Peyer's patch (tissue), 4 donors: ENCODE measurements at places on chromosomes 6 and 20.

GRCh38 chr6:39268171-39268570 is 38.9 kb upstream of the KCNK5 start:
- H3K27ac ChIP-seq = no peak overlapping the region
- DNase-seq = no peak
- no peak overlapping the region for H3K4me3 ChIP-seq

- no peak overlapping the region for H3K27ac ChIP-seq
- H3K27me3 ChIP-seq = no peaks in the 10 kb centered on the region
- no peak overlapping the region for H3K4me3 ChIP-seq
- no peaks in the 10 kb centered on the region for H3K36me3 ChIP-seq
- DNase-seq = no peak
Measured at GRCh38 chr6:150880336-150880735, 14.8 kb downstream of the MTHFD1L start.

DNA sequence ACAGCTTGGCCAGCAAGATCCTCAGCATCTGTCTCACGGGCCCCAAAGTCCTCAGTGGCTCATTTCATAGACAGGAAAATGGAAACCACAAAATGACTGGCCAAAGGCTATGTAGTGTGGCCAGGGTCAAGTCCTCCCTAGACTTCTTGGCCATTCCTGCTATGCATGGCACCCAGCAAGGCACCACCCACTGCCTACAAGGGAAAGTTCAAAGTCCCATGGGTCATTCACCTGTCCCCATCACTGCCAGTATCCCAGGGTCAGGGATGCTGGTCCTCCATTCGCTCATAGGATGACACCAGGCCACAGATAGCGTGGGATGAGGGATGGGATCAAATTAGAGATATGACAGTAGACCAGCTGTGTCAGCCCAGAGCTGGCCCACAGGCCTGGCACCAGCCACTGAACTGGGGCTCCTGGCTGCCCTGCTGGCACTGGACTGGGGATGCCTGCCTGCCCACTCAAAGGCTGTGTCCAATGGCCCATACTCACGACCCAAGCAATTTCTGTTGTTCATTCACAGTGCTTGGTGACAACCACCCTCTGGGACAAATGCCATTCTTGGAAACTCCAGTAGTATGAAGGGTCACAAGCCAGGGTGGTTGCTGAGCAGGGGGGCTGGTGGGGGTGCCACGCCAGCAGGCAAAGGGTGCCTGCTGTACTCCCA is 11.6 kb downstream of the ADISSP start:
- H3K36me3 ChIP-seq = no peaks in the 10 kb centered on the region
- no peaks in the 10 kb centered on the region for H3K4me1 ChIP-seq
- H3K4me3 ChIP-seq = no peak overlapping the region
- no peaks in the 10 kb centered on the region for H3K27me3 ChIP-seq

DNA sequence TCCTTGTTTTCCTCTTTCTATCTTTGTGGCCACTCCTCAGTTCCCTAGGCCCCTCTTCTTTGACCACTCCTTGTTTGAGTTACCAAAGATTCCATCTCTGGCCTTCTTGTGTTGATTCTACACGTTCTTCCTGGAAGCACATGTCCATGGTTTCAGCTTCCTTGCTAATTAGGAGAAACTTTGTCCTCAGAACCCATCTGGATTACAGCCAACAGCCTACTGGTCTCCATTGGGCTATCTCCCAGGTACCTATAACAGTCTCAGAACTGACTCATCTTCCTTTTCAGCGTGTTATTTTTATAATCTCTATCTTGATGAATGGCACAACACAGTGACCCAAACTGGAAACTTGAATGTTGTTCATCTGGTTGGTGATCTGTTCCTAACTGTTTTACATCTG is 17.5 kb downstream of the PTPRA start:
- H3K27ac ChIP-seq = no peak overlapping the region
- H3K27me3 ChIP-seq = no peaks in the 10 kb centered on the region
- H3K4me1 ChIP-seq = peaks cover 15% of the 10 kb centered on the region
- H3K36me3 ChIP-seq = no peaks in the 10 kb centered on the region
- no peak for DNase-seq

DNA sequence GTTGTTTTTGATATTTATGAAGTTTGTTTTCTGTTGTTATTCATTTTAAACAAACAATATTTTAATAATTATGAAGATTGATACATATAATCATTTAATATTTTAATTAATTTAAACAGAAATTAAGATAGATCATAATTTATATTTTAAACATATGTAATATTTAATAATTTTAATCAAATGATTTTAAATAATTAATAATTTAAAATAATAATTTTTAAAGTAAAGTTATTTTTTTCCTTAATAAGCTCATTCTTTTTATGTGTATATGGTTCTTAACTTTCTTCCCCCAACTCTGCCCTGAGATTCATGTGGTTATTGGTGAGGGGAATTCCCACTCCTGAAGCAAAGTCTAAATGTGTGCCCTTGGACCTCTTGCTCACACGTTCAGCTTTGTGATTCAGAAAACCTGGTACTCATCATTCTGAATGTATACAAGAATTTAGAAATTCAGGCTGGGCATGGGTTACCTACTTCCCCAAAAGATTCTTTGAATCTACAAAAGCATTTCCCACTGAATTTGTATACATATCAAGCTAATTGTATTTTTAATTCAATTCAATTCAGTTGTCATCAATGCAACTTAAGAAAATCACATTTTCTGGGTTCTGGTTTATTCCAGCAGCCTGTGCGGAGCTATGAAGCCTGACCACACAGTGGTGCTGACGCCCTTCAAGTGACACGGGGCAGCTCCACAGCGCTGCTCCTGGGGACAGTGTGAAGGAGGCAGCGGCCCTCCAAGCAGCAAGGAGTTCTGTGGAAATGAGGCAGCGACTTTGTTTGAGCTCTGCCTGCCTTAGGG is 168.9 kb upstream of the UST start:
- H3K27me3 ChIP-seq = no peaks in the 10 kb centered on the region
- no peak for DNase-seq
- no peak overlapping the region for H3K4me3 ChIP-seq

GRCh38 chr6:28758046-28758817 is 165.6 kb downstream of the TRIM27 start:
- no peaks in the 10 kb centered on the region for H3K27me3 ChIP-seq
- H3K36me3 ChIP-seq = no peaks in the 10 kb centered on the region
- no peaks in the 10 kb centered on the region for H3K4me1 ChIP-seq
- no peak overlapping the region for H3K4me3 ChIP-seq
